ENCODE measurements at places on chromosomes 6 and 20.

GRCh38 chr6:20205722-20206161, 6.5 kb downstream of the MBOAT1 start:
- H3K4me3 ChIP-seq: no peak overlapping the region
- no peak overlapping the region for H3K27ac ChIP-seq
- H3K4me1 ChIP-seq: peaks cover 35% of the 10 kb centered on the region
- DNase-seq: no peak
- no peaks in the 10 kb centered on the region for H3K36me3 ChIP-seq

- H3K4me3 ChIP-seq: no peak overlapping the region
- no peak for DNase-seq
- H3K36me3 ChIP-seq: no peaks in the 10 kb centered on the region
- H3K4me1 ChIP-seq: peaks cover 17% of the 10 kb centered on the region
Measured at GRCh38 chr6:149891259-149891658, 6.7 kb downstream of the RAET1E start.

GRCh38 chr6:15484140-15484539, 178.7 kb downstream of the DTNBP1 start:
- H3K4me1 ChIP-seq: peaks cover 20% of the 10 kb centered on the region
- no peak for DNase-seq
- H3K27me3 ChIP-seq: no peaks in the 10 kb centered on the region
- peaks cover 18% of the 10 kb centered on the region for H3K36me3 ChIP-seq

GRCh38 chr20:52004018-52004417, 187.6 kb downstream of the ZFP64 start:
- H3K4me1 ChIP-seq: no peaks in the 10 kb centered on the region
- no peak overlapping the region for H3K4me3 ChIP-seq
- no peaks in the 10 kb centered on the region for H3K27me3 ChIP-seq
- H3K36me3 ChIP-seq: no peaks in the 10 kb centered on the region
- H3K27ac ChIP-seq: no peak overlapping the region

DNA sequence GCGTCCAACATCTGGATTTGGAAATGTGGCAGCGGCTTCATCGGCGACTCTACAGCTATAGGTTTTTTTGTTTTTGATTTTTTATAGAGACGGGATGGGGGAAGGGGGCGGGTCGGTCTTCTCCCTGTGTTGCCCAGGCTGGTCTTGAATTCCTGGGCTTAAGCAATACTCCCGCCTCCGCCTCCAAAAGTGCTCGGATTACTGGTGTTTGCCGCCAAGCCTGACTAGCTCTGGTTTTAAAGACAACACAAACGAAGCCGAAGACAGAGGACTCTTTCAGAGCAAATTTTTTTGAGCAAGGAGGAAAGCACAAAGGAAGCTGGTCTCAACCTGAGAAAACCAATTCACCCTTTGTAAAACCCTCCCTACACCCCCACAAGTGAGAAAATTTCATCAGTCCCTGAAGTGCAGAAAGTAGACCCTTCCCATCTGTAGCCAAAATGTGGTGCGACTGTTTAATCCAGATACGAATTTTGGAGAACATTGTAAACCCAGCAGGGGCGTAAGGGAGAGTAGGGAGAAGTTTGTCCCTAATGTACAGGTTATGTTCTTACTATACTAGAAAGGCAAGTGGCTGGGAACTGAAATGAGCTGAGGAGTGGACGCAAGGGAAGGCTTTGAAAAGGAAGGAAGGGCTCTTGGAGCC, 185.9 kb downstream of the TRIM27 start:
- H3K27ac ChIP-seq: no peak overlapping the region
- no peaks in the 10 kb centered on the region for H3K36me3 ChIP-seq
- DNase-seq: no peak
- no peaks in the 10 kb centered on the region for H3K4me1 ChIP-seq
- H3K27me3 ChIP-seq: peaks cover 91% of the 10 kb centered on the region

DNA sequence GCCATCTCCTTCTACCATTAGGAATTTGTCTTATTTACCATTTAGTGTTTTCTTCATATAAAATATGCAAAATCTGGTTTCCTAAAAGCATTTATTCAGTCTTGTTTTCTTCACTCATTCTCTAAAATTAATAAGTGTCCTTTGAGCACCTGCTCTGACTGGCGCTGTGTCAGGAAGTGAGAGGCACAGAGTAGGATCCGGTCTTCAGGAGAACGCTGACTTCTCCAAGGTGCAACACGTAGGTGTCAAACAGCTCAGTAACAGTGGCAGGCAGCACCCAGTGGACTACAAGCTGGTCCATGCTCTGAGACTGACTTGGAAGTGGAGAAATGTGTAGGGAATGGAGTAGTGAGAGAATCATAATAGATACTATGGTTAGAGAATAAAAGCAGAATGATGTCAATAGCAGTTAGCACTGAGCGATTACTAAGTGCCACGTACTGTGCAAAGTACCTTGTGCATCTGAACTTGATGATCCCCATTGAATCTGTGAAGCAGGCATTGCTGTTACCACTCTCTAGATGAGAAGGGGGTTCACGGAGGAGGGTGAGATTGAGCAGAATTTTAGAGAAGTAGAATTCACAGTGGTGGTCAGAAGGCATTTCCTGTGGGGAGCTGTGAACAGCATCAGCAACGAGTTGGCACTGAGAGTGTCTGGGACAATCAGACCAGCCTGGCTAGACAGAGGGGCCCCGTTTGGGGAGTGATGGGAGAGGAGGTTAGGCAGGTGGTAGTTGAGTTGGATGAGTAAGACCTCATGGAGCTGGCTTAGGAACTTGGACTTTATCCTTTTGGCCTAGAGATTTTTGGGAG, 569.8 kb downstream of the QKI start:
- DNase-seq: no peak
- H3K4me3 ChIP-seq: no peak overlapping the region
- no peaks in the 10 kb centered on the region for H3K36me3 ChIP-seq
- no peak overlapping the region for H3K27ac ChIP-seq
- H3K4me1 ChIP-seq: no peaks in the 10 kb centered on the region
- H3K27me3 ChIP-seq: no peaks in the 10 kb centered on the region

DNA sequence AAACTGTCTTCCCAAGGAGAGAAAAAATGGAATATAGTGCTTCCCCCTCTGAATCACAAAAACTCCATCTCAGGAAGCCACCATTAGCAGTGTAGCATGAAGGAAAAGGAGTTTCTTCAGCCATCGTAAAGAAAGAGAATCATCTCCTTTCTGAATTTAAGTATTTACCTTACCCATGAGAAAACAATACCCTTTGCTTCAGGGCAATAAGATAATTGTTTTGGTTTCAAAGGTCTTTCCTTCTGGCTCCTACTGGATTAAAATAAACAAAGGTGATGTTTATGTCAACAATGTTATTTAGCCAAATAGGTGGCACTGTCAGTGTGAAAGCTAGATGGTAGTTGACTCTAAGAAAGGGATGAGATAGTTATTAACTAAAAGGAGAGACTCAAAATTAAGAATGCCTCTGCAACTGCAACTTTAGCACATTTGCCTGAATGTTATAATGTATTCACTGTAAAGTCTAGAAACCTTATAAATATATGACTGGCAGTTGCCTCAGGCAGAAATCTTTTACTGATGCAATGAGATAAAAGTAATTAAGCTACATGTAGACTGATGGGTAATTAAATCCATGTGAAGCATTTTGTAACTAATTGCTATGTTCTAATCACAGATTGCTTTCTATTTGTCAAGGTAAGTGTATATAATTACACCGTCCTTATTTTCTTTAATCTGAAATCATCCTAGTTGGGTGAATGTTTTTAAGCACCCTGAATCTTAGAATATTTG, 399.0 kb downstream of the CDKAL1 start:
- no peak overlapping the region for H3K4me3 ChIP-seq
- H3K27me3 ChIP-seq: no peaks in the 10 kb centered on the region
- no peaks in the 10 kb centered on the region for H3K4me1 ChIP-seq

Measured in upper lobe of right lung (tissue), 1 donor.